NCI-H1092 (cell line): ENCODE measurements at places on chromosomes 5 and 9.

GRCh38 chr5:157263496-157264090 lies 2.3 kb upstream of the CYFIP2 start:
- DNase-seq = no peak

DNA sequence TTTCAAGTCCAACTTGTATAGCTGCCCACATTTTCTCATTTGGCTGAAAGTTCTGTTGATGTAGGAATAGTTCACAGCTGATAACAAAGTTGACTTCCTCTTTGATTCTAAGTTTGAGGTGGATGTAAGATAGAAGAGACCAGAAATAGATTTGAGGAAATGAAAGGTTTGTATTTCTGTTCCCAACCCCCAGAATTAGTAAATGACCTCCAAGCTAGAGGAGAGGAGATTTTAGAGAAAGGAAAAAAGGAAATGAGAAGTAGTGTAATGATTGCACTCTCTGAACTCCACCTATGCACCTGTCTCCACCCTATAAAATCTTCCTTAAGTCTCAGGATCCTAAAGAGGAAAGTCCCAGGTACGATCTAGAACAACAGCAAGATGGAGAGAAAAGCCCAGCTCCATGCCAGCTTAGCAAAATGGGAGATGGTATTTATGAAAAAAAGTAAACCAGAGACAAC lies 130.4 kb upstream of the POC5 start:
- no peak for DNase-seq

- no peak for DNase-seq
Measured at GRCh38 chr5:89292487-89292886, 409.5 kb upstream of the MEF2C start.

GRCh38 chr5:112973036-112973435 lies 3.6 kb upstream of the DCP2 start:
- DNase-seq = no peak

DNA sequence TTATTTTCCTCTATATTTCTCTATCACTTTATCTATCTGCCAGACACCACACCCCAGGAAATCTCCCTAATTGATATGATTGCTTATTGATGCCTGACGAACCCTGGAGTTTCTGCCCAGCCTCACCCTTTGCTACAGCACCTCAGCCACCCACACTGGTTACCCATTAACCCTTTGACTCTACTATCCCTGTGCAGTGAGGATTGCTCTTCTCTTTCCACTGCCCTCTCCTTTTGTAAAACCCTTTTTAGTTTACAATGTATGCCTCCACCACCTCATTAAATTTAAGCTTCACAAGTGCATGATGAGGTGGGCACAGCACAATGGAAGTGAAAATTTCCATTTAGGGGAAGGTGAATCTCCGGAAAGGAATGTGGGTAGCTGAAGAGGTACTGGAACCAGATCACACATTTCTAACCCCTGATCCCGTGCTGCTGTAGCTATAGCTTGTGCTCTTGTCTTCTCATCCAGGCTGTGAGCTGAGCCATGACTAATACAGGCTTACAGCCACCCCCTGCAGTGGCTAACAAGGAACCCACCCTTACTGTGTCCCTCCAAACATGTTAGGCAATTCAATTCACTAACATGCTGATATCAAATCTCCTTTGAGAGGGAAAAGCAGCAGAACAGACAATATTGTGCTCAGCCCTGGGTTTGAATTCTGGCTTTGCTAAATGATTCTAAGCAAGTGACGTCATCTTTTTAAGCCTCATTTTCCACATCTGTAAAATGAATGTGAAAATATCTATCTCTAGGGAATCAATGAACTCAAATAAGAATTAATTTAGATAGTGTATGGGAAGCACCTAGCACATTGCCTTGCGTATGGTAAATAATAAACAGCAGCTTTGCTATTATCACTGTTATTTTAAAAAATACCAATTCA lies 186.9 kb upstream of the TRIM32 start:
- no peak for DNase-seq

DNA sequence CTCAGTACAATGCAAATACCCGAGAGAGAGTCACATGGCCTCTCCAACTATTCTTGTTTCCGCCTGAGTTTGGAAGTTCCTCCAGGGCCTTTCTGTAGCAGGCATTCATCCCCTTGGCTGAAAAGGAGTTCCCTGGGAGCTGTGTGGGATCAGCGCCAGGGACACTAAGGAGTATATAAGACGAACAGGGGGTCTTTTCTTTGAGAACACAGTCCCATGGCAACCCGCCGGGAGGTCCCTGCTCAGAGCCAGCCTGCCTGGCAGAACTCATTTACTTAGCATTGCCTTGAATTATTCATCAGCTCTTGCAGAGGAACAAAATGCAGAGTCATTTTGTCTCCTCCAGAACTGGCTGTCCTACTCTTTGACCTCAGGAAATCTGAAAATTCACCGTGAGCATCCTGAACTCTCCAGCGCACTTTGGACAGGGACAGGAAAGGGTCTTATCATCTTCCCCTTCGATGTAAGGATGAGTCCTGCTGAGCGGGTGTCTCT lies 120.4 kb upstream of the OSMR start:
- DNase-seq = no peak

DNA sequence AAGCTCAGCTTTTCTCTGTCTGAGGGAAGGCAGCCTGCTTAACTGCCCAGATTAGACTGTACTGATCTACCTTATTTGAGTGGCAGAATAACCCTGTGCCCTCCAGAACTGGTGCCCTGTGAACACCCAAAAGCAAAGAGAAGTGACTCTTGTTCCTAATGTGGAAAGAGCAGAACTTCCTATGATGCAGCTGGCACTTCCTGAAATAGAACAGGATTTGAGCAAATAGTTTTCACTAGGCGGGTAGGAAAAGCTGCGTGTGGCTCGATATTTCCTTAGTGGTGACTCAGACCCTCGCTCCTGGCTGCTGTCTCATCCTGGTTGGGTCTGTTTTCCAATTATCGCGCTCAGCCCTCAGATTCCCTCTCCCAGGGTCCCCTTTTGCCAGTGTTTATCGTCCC lies 89.9 kb downstream of the SH3TC2 start:
- no peak for DNase-seq

DNA sequence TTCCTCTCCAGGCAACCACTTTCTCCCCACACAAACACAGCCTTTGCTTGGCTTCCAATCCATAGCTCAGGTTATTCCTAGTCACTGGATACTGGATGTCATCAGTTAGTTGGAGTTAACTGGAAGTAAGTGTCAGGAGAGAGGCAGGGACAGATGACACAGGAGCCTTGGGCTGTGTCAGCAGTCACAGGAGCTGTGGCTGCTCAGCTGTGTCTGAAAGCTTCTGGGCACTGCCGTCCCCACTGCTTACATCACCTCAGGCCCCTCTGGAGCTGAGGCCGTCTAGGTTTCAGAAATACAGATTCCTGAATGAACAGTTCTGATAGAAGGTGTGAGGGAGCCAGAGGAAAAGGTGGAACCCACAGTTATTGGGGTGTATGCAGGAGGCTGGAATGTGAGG lies 17.3 kb upstream of the FAM240B start:
- DNase-seq = no peak

- DNase-seq = no peak
Measured at GRCh38 chr9:93964685-93965084, 9.5 kb upstream of the BARX1 start.

GRCh38 chr5:1315709-1316587 lies 21.1 kb upstream of the TERT start:
- peak; percentile 93 for DNase-seq

DNA sequence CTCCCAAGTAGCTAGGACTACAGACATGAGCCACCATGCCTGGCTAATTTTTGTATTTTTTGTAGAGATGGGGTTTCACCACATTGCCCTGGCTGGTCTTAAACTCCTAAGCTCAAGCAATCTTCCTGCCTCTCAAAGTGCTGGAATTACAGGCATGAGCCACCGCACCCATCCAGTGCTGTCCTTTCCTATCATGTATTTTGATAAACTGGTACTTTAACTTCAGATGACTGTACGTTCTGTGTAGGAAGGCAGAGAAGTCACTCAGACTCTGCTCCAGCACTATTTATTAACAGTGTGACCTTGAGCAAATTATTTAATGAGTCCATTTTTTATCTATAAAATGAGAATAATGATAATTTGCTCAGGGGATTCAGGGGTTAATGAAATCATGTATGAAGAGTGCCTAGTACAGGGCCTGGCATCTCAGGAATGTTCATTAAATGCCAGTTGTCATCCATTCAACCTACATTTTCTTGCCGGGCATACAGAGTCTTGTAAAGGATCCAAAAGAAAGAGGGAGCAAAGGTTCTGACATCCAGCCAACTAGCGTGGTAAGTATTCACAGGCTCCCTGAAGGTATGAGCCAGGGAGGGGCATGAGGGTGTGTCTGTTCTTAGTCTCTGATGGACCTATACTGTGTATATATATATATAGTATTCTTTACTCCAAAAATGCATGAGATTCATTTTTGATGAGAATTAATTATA lies 201.9 kb downstream of the PBX3 start:
- no peak for DNase-seq

DNA sequence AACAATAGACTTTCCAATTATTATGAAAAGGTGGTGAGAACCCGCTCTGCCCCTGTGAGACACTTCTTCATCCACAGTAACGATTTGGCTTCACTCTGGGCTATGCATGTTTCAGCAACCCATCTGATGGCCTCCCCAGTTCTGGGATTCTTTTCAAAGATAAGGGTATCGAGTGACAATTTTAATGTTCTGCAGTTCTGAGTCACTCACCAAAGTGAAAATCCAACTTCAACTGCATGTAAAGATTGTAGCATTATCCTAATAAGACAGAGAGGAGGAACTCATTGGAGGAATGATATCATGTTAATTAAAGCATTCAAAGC lies 1078.3 kb upstream of the SEMA6A start:
- no peak for DNase-seq

DNA sequence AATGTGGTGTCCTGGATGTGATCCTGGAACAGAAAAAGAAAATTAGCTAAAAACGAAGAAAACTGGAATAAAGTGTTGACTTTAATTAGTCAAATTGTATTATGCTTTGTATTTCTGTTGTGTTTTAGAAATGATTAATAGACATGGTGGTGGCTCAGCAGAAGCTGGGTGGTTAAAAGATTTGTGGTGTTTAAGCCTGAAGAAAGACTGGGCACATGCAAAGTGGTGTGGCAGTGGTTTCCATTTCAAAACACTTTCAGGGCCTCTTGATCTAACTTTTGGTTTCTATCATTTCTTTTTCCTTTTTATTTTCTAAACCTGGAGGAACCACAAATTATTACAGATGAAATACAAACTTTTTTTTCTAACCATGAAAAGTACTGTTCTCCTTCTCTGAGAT lies 44.1 kb downstream of the ADGRV1 start:
- no peak for DNase-seq
